ENCODE measurements at places on chromosomes 7 and 10. TPM values are rescaled to one million over a fixed set of nuclear protein-coding genes. Genes with fewer than 3 reads are reported as not detected.

Gene NUDT5
- polyA plus RNA-seq = 77.6 TPM

Gene SFTPA1
- polyA plus RNA-seq = not detected

Gene RAB19
- polyA plus RNA-seq = not detected

Gene TSPAN33
- polyA plus RNA-seq = 0.92 TPM

Gene CALML5
- polyA plus RNA-seq = not detected

Gene ALDH18A1
- 10.9 TPM for polyA plus RNA-seq

Gene LRRD1
- polyA plus RNA-seq = not detected

Gene ZNF804B
- polyA plus RNA-seq = 0.08 TPM

Gene NKX2-3
- polyA plus RNA-seq = not detected

Gene PTEN
- polyA plus RNA-seq = 64.2 TPM

Data from Purkinje cell (primary cell).